ENCODE measurements at places on chromosomes 7 and 10.
A peak's percentile ranks its signal among the peaks of the same experiment; 100 is the strongest.

- no peak for DNase-seq
Observed at GRCh38 chr7:40945788-40946187, 757.1 kb downstream of the INHBA start.

GRCh38 chr10:68332259-68333057 lies at the start of gene PBLD:
Gene PBLD (minus strand): TSS chr10:68332928. CDS start chr10:68306844, 26,084 bp downstream.
- DNase-seq, result peak; percentile 18

DNA sequence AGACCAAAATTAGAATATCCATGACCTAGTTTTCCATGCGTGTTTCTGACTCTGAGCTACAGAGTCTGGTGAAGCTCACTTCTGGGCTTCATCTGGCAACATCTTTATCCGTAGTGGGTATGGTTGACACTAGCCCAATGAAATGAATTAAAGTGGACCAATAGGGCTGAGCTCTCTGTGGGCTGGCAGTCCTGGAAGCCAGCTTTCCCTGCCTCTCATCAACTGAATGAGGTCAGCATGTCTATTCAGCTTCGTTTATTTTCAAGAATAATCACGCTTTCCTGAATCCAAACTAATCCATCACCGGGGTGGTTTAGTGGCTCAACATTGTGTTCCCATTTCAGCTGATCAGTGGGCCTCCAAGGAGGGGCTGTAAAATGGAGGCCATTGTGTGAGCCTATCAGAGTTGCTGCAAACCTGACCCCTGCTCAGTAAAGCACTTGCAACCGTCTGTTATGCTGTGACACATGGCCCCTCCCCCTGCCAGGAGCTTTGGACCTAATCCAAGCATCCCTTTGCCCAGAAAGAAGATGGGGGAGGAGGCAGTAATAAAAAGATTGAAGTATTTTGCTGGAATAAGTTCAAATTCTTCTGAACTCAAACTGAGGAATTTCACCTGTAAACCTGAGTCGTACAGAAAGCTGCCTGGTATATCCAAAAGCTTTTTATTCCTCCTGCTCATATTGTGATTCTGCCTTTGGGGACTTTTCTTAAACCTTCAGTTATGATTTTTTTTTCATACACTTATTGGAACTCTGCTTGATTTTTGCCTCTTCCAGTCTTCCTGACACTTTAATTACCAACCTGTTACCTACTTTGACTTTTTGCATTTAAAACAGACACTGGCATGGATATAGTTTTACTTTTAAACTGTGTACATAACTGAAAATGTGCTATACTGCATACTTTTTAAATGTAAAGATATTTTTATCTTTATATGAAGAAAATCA lies 35.5 kb downstream of the CAV1 start:
- no peak for DNase-seq

GRCh38 chr7:156479596-156479995 lies 161.0 kb upstream of the RNF32 start:
- no peak for DNase-seq

DNA sequence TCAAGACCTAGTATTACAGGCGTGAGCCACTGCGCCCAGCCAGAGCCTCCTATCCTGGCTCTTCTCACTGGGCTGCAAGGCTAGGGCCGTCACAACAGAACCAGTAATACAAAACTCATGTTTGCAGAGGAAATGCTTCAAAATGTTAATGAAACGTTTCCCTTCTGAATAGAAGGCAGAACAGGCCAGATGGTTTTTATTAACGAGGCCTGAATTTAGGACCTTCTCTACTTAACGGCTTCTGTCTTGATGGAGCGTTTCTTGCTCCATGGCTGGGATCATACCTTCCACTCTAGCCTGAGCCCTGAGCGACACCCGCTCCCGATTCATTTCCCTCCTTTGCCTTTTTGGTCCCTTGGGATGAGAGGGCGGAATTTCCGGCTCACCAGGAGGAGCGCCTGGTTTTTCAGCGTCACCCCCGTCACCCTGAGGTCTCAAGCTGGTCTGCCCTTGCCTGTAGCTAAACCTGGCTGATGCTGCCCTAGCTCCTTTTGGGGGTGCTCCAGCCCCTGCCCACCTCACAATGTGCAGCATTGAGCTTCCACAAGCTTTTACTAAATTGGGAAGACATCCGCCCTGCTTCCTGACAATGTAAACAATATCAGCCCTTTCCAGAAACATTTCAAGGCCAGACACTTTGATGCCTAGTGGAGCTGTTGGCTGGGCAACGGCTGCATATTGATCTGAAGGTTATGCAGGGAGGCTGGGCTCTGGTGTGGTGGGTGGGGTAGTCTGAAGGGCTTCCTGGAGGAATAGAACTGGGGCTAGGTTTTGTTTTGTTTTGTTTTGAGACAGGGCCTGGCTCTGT lies 5.2 kb downstream of the CLIP2 start:
- DNase-seq, result no peak

DNA sequence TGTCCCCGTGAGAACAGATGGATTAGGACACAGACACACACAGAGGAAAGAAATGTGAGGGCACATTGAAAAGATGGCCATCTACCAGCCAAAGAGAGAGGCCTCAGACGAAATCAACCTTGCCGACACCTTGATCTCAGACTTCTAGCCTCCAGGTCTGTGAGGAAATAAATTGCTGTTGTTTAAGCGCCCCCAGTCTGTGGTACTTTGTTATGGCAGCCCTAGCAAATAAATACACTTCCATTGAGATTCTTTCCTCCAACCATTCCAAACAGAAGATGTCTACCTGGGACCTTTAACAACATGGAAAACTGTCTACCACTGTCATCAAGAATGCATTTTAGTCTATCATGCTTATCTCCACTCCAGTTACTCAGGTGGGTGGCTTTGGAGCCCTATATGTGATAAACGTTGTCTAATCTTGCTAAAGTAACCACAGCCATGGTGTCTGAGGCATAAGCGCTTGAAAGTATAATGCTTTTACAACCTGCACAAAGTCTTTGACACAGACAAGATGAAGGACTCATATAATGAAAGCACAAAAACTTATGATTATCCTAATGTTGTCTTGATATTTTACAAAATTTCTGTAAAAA lies 244.3 kb downstream of the MTERF1 start:
- no peak for DNase-seq

DNA sequence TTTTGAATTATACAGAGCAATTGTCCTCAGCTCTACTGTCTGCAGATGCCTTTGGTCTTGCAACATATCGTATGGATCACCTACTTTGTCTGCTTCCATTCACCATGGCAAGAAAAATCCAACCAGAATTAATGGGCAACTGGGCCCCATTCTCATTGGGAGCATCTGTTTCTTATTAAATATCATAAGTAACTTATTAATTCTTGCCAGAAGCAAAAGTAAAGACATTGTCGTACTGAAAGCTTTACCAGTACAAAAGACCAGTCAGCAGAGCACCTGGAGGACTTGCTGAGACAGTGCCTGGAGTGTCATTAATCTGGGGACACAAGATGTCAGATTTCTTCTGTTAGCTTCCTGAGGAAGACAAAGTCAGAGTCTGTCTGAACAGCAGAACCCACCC lies 404.5 kb downstream of the INHBA start:
- no peak for DNase-seq

DNA sequence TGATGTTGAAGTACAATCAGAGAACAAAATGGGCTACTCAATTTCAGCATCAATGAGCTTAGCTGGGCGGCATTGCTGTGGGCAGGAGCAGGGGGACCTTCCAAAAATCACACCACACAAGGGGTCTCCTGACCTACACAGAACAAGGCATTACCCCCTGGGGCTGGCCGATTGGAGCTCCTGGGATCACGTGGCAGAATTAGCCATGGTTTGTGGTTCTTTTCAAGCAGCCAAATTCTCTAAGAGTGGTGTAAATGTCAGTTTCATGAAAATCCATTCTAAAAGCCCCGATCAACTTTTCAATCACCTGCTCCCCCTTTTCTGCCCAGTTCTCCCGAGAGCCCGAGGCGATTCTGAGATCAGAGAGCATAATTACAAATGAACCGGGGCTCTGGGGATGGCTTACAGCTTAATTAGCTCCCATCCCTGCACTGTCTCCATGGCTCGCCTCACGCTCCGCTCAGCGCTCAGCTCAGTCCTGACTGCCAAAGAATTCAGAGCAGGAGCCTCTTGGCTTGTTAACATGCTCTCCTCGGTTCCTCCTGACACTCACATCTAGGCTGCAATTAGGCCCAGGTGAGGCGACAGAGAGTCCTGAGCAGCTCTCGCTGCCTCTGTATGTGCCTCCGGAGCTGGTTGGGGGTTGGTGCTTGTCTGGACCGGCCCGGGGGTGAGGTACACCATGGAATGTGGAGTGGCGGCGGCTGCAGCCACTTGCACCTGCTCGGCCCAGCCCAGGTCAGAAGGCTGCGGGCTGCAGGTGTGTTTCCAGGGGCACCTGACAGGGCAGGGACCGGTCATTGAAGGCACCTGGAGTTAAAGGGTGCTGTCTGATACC lies 111.8 kb downstream of the WDR11 start:
- no peak for DNase-seq

- no peak for DNase-seq
Observed at GRCh38 chr10:14681305-14681704, 93.4 kb downstream of the FAM107B start.

- no peak for DNase-seq
Observed at GRCh38 chr10:51073453-51074237, 642 bp upstream of the PRKG1 start.

DNA sequence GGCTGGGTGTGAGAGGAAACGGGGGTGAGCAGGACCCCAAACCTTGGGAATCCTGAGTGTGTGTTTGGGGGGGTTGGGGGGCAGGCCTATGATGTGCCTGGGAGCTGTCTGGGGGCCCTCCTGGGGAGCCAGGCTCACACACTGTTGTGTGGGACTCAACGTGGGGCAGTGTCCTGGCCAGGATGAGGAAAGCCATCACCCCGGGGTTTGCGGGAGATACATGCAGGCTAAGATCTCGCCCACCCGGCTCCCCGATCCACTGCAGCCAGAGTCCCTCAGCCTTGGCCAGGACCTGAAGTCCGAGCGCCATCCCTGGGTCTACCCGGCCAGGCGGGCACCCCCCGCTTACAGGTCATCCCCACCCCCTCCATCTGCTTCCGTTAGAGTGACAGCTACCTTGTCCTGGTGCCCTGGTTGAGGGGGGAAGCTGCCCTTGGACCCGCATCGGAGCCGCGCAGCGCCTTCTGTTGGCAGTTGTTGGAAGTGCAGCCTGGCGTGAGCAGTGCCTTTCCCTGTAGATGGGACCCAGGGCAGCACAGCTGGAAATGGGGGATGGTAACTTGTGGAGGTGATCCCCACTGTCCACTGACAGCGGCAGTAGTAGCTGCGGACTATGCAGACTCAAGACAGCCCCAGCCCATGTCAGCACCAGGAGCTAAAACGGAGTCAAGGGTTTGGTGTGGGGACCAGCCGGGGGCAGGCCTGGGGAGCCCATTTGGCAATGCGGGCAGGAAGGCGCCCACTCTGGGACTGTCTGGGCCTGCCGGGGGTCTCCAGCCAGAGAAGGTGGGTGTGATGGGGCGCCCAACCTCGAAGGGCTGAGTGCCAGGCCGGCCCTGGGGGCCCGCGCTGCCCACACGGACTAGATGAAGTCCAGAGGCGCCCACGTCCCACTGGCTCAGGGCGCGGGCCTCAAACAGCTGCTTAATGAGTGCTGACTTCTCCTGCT lies 885.6 kb upstream of the ZNF722 start:
- DNase-seq, result no peak

DNA sequence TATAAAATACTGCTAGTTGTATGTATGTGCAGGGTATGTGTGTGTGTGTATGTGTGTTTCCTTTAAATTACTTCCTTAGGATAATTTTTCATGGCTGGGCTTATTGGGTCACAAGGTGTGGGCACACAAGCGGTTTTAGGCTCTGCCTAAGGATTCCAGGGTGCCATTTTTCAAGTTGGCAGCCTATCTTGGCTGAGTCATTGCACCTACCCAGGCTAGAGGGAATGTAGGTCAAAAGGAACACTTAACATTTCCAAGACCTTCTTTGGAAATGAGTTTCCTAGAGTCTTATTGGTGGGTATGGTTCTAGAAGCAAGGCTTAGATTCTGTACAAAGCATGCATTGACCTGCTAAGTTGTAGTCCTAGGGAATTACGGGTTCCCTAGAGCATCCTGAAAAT lies 642.1 kb downstream of the LRMDA start:
- no peak for DNase-seq

- DNase-seq, result no peak
Observed at GRCh38 chr10:50582766-50583762, 40.7 kb downstream of the SGMS1 start.

GRCh38 chr10:129046065-129046681 lies 420.9 kb upstream of the MGMT start:
- no peak for DNase-seq

- DNase-seq, result no peak
Observed at GRCh38 chr10:101818872-101819633, 809 bp upstream of the OGA start.

- DNase-seq, result no peak
Observed at GRCh38 chr10:89242345-89242684, 9.3 kb downstream of the LIPA start.

DNA sequence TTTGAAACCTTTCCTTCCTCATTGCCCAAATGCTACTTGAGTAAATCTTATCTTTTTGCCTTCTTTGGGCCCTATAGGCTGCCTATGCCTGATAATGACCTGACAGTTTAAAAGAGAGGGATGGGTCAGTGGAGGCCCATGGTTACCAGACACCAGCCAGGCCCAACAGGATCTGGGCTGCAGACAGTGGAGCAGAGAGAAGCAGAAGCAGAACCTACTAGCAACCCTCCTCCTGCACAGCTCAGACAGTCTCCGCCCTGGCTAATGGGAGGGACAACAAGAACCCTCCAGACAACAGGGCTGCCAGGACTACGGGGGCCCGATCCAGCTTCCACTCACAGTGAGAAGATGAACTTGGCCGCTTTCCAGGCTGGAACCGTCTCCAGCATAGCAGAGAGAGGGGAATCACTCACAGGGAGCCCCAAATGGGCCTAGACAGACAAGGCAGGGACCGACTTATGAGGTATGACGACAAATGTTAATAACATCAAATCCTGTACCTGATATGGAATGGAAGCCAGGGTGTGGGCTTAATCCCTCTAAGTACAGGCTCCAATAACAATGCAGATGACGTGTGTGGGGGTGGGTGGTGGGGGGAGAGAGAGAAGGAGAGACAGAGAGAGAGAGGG lies 31.7 kb upstream of the DGKI start:
- no peak for DNase-seq

- DNase-seq, result no peak
Observed at GRCh38 chr7:157379493-157379892, 42.7 kb downstream of the DNAJB6 start.

DNA sequence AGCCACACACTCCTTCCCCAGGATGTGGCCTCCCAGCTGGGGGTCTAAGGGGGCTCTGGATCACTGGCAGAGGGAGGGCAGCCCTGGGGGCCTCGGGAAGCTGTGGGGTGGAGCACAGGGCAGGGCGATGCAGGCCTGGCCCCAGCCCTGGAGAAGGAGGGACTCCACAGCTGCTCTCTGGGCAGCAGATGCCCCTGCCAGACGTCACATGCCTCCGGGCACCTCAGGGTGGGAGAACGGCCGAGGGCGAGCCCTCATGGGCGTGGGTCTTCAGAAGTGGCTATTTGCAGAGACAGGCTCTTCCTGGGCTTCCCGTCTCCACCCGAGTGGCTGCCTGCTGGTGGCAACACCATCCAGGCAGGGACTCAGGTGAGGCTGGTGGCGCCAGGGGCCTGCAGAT lies 16.0 kb upstream of the ADGRA1 start:
- DNase-seq, result no peak

- DNase-seq, result no peak
Observed at GRCh38 chr7:117659531-117660011, 179.7 kb downstream of the CFTR start.

GRCh38 chr10:102819054-102819453 lies 18.2 kb downstream of the CYP17A1 start:
- no peak for DNase-seq

GRCh38 chr10:48552946-48553564 lies 51.8 kb downstream of the ARHGAP22 start:
- no peak for DNase-seq
